ENCODE measurements at places on chromosomes 1 and 21.
A peak's percentile ranks its signal among the peaks of the same experiment; 100 is the strongest.

GRCh38 chr1:173241528-173242347, 34.6 kb upstream of the TNFSF4 start:
- no peak for DNase-seq

DNA sequence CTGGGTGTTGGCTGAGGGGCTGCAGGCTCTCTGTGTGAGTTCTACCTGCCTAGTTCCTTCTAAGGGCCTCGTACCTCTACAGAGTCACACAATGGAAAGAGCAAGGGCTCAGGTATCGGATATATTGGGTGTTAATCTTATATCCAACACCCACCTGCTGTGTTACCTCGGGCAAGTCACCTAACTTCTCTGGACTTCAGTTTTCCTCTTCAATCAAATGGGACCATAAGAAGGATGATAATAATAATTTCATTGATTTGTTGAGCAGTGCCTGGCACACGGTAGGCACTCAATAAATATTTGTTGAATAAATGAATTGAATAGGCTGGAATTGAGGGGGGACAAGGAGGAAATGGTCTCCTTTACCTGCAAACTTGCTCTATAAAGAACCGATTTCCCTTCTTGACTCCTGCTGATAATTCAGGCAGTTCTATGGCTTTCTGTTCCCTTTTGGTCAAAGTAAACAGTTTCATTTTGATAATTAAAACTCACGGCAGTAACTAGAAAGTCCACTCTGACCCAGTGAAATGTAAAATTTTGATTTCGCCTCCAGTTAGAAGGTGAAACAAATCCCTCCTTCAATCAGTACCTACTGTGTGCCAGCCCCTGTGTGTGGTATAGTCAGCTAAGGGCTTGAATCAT, 16.5 kb upstream of the MAN1C1 start:
- no peak for DNase-seq

GRCh38 chr1:214637722-214638458, 34.9 kb downstream of the CENPF start:
- peak; percentile 77 for DNase-seq

DNA sequence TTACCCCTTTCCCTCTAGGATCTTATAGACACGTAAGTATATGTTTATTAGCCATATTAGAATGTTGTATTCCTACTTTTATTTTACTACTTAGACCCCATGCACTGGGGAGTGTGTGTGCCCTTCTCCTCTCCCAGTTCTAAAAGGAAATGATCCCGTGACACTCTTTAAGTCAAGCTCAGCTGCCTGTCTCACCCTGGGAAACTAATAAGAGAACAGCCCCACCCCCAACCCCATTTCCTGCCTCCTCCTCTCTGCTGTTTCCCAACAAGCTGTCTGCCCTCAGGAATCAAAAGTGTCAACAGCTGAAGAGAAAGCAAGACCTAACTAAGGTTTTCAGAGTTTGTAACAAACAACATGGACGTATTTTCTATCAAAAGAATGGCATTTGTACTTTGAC, 92.6 kb upstream of the VAV3 start:
- DNase-seq = no peak

- DNase-seq = no peak
These were observed 257.7 kb upstream of the CSF3R start for GRCh38 chr1:36740446-36740845.

DNA sequence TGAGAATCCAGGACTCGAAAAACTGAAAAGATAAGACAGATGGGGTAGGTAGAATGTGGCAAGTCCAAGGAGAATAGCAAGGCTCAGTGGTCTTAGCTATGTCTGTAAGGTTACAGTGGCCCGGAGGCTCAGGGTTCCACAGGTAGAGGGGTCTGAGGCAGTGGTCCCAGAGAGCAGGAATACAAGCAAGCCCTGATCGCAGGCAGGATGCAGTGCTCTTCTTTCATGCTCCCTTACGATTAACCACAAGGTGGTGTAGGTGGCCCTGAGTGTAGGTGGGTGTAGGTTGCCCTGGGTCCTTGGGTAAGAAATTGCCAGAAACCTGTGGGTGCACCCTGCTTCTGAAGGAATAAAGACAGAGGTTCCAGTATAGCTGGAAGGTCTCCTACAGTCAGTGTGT, 99.1 kb upstream of the RAB3GAP2 start:
- DNase-seq = no peak

- no peak for DNase-seq
These were observed 171.4 kb downstream of the PDE4B start for GRCh38 chr1:65964123-65964522.

- DNase-seq = no peak
These were observed 426.1 kb downstream of the PLPP3 start for GRCh38 chr1:56153276-56153675.
